ENCODE measurements at places on chromosomes 1 and 21.
A peak's percentile ranks its signal among the peaks of the same experiment; 100 is the strongest.

DNA sequence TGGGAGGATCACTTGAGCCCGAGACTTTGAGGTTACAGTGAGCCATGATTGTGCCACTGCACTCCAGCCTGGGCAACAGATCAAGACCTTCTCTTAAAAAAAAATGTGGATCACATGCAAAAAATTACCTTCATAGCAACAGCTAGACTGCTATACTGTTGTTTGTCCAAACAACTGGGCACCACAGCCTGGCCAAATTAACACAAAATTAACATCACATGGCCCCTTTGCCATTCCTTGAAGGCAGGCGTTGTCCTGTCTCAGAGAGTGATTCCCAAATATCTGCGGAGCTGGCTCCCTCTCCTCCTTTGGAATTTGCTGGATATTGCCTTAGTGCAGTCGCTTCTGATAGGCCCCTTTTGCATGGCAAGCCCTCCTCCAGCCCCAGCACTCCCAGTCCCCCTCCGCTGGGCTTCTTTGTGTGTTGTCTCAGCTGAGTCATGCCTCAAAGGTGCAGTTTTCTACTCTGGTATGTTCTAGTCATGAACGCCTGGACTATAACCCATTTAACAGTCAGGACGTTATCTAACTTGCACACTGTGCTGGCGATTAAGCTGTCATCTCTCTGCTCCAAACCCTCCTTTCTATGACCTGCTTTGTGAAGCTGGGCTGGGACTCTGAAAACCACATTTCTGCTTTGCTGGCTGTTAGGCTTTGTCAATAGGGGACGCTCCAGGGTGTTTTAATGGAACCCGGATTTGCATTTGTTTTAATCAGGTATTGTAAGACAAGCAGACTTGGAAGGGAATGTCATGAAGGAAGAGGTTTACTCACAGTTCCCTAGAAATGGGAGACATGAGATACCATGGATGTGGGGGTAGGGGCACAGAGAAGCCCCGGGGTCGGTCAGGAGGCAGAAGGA lies 20.1 kb upstream of the HPCAL4 start:
- DNase-seq, result no peak

GRCh38 chr1:119279456-119280381 lies 88.9 kb upstream of the HAO2 start:
- DNase-seq, result peak; percentile 75

- DNase-seq, result no peak
Observed at GRCh38 chr21:41164981-41165655, 2.8 kb upstream of the BACE2 start.

DNA sequence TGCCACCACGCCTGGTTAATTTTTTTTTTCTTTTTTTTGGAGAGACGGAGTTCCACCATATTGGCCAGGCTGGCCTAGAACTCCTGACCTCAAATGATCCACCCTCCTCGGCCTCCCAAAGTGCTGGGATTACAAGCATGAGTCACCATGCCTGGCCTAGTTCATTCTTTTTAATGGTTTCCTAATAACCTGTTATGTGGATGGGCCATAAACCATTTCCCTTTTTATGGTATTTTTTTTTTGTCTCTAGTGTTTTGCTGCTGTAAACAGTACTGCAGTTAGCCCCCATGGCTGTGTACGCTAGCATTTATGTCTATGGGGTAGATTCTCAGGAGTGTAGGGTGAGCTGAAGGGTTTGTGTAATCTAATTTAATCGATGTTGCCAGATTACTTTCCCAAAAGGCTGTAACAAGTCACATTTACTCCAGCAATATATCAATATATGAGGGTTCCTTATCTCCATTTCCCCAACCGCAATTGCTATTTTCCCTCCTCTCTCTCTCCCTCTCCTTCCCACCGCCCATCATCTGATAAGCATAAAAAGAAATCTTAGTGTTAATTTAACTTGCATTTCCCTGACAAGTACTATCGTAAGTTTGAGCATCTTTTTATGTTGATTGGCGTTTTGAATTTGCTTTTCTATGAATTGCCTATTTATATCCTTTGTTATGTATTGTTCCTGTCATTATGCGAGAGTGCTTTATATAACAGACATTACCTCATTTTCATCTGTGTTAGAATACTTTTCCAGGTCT lies 28.7 kb downstream of the RCSD1 start:
- no peak for DNase-seq
